Activated T-cell treated with anti-CD3 and anti-CD28 coated beads, Interleukin-2, amount 50 U/mL, for 72 hours (primary cell): ENCODE measurements at places on chromosomes 7 and 10. TPM values are rescaled to one million over a fixed set of nuclear protein-coding genes. Genes with fewer than 3 reads are reported as not detected.

Gene SFTPA2
- total RNA-seq = not detected

- DNase-seq = no peak
Observed at GRCh38 chr7:152086513-152086912, 61.0 kb downstream of the GALNT11 start.

GRCh38 chr10:124898471-124898870 is 43.5 kb upstream of the ZRANB1 start:
- no peak for DNase-seq

- no peak for DNase-seq
Observed at GRCh38 chr7:16652888-16653287, 6.9 kb downstream of the BZW2 start.

DNA sequence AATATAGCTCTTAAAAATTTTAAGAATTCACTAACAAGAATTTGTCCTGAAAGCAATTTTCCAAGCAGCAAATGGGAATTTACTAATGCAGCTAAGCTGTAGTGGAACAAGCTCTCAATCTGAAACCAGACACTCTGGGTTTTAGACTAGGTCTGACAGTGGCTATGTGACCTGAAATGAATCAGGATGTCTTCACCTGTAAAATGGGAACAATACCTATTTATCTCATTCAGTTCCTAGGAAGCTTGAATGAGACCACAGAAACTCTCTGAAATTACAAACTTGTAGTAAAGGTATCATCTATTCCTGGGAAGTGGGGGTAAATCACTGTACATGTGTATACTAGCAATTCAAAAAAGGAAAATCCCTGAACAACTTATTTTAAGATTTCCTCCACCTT is 1.2 kb downstream of the DNAJC2 start:
- no peak for DNase-seq

Gene ODAD2
- 0.10 TPM for total RNA-seq

DNA sequence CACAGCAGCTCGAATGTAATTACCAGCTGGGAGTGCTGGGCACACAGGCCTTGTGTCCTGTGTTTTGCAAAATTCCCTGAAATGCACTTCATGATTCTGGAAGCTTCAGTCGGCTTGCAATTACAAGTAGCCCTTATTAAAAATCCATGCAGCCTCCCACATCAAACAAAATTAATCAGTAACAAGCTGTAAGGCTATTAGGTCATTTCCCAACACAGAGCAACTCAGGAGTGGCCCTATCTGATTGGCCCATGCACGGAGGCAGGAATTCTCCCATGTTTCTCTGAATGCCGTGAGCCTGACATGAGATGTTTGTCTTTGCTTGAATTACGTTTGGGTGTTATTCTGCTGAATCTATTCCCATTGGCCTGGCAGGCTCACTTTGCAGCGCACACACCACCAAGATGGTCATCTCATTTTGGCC is 36.9 kb downstream of the FOXL3 start:
- no peak for DNase-seq

Gene GPR26
- not detected for total RNA-seq

Gene CRYGN
- 0.35 TPM for total RNA-seq

DNA sequence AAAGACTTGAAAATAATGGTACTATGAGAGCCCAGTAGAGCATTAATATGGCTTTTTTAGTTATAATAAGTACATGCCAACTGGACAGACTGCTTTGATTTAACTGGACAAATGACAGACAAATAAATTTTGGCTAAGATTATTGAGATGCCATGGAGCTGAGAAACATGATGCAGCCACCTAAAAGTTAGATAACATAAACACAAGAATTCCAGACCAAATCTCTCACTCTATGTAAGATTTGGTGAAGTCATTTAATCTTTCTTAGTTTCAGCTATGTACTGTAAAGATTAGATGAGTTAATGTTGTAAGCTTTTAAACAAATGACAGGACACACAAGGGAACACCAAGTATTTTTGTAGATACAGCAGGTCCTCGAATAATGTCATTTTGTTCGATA is 118.2 kb downstream of the CACNA2D1 start:
- DNase-seq = no peak

GRCh38 chr10:14243221-14243620 is 87.5 kb downstream of the FRMD4A start:
- no peak for DNase-seq

DNA sequence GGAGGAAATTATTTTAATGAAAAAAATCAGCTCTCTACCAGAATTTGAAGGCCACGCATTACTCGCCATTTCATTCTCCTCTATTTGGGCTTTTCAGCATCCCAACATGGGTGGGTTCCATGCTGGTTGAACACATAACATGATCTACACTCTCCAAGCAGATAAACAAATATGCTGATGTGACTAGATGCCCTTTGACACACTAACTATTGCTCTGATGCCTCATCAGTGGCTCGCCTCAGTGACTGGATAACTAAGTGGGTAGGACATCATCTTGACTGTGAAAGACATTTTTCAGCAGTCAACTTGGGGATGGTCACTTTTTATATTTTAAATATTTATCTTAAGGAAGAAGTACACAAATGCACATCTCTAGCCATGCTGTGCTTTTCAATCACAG is 113.9 kb upstream of the LAMB4 start:
- DNase-seq = no peak

DNA sequence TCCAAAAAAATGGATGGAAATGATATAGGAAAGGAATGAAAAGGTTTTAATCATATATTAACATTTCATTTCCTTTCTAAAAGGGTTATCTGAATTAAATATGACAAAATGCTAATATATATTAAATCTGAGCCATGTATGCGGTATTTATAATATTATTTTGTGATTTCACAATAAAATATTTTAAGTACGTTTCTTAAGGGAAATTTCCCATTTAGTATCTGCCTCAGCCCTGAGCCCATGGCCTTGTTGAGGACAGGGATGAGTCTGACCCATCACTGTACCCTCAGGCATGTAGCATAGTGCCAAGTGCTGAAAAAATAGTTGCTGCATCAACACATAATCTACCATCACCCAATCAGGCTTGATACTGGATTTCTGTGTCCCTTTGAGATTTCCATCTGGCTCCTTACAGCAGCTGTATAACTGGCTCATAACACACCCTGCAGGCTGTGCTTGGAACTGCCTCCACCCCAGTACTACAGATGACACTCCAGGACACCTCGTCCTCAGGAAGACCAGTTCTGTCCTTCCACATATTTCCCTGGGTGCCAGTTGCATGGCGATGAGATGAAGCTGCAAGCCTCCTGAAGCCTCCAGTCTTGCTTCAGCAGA is 59.4 kb upstream of the ASAH2 start:
- DNase-seq = peak; percentile 15

Gene UCN3
- not detected for total RNA-seq

Gene ELMO1
- total RNA-seq = 113 TPM

DNA sequence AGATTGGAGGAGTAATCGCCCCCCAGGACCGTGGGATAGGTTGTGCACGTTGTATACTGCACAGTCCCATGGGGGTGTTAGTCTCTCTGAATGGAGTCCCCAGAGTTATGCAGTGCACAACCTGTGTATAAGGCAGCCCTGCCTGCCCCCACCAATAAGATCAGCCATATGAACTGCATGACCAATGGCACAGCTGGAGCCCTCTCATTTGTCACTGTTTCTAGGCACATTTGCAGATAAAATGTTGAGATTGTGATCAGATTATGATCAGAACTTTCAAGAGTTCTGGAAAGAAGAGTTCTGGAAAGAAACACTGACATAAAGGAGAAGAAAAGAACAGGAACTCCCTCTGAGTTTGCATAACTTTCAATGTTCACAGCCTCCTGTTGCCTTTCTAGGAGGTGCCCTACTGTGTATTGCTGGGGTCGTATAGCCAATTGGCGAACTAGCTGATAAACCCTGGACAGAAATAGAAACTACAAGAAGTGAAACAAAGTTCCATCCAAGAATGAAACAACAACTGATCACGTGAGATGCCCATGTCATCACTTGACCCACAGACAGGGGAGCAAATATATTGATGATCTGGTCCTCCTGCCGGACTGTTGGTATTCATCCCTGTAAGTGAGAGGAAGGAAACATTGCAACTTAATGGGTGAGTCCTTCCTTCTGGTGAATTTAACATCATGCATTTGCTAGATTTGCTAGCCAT is 49.6 kb upstream of the TOMM7 start:
- DNase-seq = no peak

Gene CHRM2
- total RNA-seq = not detected

GRCh38 chr7:31051598-31052486 is at the start of gene ADCYAP1R1:
Gene ADCYAP1R1, plus strand, starts transcription at chr7:31052308. Its CDS starts 10,957 bp downstream, at chr7:31063265.
- DNase-seq = no peak

GRCh38 chr7:55594414-55594813 is 22.1 kb upstream of the VOPP1 start:
- no peak for DNase-seq

Gene CPVL
- not detected for total RNA-seq

DNA sequence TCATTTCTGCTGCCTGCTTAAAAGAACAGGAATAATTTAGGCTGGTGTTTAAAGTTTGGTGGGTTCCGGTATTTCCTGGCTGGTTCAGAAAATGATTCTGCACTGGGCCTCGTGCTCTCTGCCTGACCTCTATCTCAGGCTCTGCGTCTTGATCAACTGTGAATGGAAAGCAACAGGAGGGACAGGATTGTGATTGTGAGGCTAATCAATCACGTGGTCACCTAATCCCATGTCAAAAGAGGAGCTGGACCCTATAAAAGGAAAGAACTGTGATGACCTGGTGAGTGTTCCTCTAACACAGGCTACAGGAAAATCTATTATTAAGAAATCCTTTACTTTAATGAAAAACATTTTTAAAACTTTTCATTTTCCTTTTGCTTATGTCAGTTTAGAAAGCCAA is at the start of gene DHX32:
DHX32 (minus strand) TSS at position 101 of the 400 bp plus-strand sequence. CDS start 468 bp downstream, outside the sequence.
- DNase-seq = no peak

- DNase-seq = no peak
Observed at GRCh38 chr7:77766801-77767605, 31.2 kb downstream of the TMEM60 start.

DNA sequence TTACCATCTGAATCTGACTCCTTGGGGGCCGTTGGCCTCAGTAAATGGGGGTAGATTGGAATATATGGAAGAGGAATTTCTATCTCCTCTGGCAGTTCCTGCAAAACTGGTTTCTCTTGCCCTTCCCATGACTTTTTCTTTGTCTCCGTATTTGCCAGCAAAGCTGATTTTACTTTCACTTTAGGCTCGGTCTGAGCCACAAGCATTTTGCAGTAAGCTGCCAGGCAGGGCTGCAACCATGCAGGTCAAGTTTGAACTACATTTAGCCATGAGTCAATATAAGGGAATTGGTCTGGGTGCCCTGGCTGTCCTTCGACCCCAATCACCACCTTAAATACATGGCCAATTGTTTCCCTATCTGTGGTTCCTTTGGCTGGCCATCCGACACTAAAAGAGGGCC is 104.3 kb downstream of the TRIM24 start:
- DNase-seq = no peak

- DNase-seq = peak; percentile 8
Observed at GRCh38 chr10:99908512-99908911, 101.2 kb downstream of the DNMBP start.

GRCh38 chr10:90966146-90966545 is 45.3 kb upstream of the ANKRD1 start:
- DNase-seq = no peak

- DNase-seq = no peak
Observed at GRCh38 chr10:49632406-49633317, 18.8 kb downstream of the CHAT start.

Gene CRPPA
- total RNA-seq = 0.53 TPM

- DNase-seq = no peak
Observed at GRCh38 chr10:33749790-33750189, 415.3 kb upstream of the NRP1 start.

DNA sequence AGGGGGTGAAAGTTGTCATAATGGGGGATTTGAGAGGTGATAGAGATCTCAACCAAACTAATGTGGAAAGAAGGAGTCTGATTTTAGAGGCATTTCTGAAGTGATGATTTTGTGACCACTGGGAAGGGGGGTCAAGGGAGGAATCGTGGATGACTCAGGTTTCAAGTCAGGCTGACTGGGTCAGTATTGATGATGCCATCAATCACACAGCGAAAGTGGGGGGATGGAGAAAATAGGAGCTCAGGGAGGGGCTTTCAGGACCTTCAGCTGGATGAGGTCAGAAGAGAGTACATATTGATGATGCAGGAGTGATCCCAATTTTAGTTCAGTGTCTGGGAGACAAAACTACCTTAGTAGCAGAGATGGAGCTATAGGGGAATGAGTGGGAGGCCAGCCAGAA is 681.2 kb upstream of the GALNT17 start:
- no peak for DNase-seq

Gene TBC1D12
- 2.3 TPM for total RNA-seq

GRCh38 chr7:24580283-24580946 is 7.2 kb downstream of the PALS2 start:
- DNase-seq = no peak

DNA sequence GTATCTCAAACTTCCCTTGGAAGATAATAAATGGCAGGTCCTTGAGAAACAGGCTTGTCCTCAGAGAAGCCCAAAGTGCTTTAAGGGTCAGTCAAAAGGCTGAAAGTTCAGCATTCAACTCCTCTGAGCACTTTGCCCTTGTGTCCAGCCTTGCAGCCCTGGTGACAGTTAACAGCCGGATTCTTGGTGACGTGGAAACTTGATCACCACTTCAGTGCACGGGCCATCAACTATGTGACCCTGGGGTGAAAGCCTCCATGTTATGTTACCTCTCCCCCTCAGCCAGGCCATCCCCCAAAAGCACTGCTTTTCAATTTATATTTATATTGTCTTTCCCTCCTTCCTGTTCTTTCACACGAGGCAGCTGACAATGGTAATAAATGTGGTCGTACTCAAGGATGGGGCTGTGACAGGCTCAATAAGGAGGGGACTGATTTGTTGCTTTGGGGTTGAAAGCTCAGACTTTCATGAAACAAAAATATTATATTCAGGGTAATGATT is 164.0 kb upstream of the NRP1 start:
- DNase-seq = no peak

- DNase-seq = peak; percentile 79
Observed at GRCh38 chr10:120948889-120949608, 97.9 kb downstream of the WDR11 start.

GRCh38 chr10:33412653-33413361 is 78.3 kb upstream of the NRP1 start:
- no peak for DNase-seq

- no peak for DNase-seq
Observed at GRCh38 chr10:94617389-94617944, 66.1 kb upstream of the CYP2C18 start.

Gene STEAP1B
- total RNA-seq = not detected

- no peak for DNase-seq
Observed at GRCh38 chr7:116711790-116712189, 39.8 kb downstream of the MET start.

Gene SORCS1
- not detected for total RNA-seq

GRCh38 chr7:131610007-131610406 is 53.6 kb upstream of the PODXL start:
- DNase-seq = no peak

- no peak for DNase-seq
Observed at GRCh38 chr7:146345251-146345650, 228.7 kb downstream of the CNTNAP2 start.
